Right hindlimb (tissue), 1 donor: ENCODE measurements at places on chromosomes 11 and 22.

DNA sequence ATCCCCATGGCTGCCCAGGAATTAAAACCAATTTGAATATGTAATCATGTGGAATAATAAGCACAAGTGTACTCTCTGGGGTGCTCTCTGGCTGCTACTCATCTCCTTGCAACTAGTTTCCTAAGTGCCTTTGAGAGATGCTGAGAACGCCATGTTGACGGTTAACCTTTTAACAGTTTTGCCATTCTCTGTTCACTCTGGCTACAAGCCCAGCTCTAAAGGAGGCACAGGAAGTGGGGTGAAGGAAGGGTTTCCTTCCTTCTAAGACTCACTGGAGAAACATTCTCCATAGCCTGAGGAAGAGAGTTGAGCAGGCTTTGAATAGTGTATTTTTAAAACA, 122.0 kb upstream of the ZC3H12C start:
- DNase-seq: peak; percentile 41

GRCh38 chr11:76716268-76716667, 45.7 kb upstream of the LRRC32 start:
- no peak for DNase-seq

- no peak for DNase-seq
Observed at GRCh38 chr11:67369801-67370284, 3.6 kb downstream of the CLCF1 start.

DNA sequence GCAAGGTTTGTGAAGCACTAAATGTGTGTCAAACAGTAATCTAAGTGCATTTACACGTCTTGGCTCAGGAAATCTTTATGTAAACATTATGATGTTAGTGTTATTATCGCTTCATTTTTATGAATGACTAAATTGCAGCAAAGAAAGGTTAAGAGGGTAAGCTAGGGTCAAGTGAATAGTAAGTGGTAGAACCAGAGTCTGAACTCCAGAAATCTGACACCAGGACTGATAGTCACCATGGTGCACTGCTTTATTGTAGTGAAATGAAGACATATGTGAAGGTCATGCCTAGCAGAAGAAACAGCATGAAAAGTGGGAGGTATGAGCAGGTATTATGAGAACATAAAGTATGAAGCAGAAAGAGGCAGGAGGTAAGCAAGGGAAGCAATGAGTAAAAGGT, 368.7 kb upstream of the TENM4 start:
- DNase-seq: no peak

GRCh38 chr11:73047773-73048371, 94.2 kb downstream of the FCHSD2 start:
- no peak for DNase-seq

DNA sequence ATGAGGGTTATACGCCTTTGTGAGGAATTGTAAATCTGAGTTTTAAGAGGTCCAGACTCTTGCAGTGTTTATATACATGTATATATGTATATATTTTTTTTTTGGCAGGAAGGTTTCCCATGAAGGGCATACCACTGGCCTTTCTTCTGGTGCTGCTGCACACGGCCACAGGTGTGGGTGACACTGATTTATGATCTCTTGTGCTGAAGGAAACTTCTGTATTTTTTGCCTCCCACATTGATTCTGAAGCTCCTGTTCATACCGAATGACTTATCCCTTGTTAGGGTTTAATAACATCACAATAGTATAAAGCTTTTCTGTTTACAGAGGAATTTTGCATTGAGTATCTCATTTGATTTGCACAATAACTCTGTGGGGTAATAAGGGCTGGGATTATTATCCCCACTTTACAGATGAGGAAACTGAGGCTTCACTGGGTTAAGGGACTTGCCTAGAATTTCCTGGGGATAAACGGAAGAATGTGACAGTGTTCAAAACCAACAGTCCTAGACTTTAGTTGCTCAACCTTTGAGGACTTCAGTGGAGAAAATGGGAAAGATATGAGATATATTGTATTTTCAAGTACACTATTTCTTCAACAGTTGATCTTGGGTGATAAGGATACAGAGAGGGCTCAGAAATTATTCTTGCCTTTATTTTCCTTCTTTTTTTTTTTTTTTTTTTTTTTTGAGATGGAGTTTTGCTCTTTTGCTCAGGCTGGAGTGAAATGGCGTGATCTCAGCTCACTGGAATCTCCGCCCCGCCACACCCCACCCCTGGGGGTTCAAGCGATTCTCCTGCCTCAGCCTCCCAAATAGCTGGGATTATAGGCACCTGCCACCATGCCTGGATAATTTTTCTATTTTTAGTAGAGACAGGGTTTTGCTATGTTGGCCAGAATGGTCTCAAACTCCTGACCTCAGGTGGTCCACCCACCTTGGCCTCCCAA, 70.1 kb downstream of the MICAL2 start:
- DNase-seq: no peak

GRCh38 chr11:108693852-108694251, 29.0 kb downstream of the DDX10 start:
- no peak for DNase-seq

GRCh38 chr11:134958870-134959269, 546.8 kb upstream of the B3GAT1 start:
- no peak for DNase-seq

GRCh38 chr11:34525888-34526657, 12.5 kb upstream of the ELF5 start:
- DNase-seq: no peak

- no peak for DNase-seq
Observed at GRCh38 chr11:64369440-64370421, 10.8 kb downstream of the RPS6KA4 start.

GRCh38 chr22:37260901-37261336, 16.9 kb upstream of the RAC2 start:
- peak; percentile 48 for DNase-seq

DNA sequence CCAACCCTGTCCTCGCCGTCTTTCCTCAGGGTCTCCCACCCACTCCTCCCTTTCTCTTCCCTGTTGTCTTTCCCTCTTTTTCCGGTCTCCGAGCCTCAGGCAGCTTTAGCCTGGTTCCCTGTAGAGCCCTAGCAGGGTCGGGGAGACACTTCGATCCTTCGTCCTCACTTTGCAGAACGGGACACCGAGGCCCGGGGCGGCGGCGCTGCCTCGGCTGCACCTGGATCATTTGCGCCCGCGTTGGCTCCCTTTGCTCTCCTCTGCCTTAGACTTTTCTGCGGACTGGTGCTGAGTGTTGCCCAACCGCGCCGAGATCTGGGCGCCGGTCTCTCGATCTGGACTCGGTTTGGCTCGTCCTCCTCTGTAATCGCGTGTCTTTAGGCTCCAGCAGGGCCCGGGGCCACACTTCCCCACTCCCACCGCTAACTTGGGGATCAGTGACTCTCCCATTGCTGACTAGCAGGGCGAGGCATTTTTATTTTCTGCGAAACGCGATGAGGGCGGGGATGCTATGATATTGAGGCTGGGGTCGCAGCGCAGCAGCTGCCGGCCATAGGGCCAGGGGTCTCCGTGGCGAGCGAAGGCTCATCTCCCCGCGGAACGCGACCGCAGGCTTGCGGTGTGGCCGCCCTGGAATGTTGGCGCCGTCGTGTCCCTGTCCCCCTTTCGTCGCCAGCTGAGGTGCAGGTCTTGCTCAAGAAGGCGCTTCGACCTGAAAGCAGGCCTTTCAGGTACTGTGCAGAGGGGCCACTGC, 1.6 kb upstream of the E2F8 start:
- no peak for DNase-seq

GRCh38 chr11:64089493-64089892, 53.8 kb downstream of the FLRT1 start:
- no peak for DNase-seq

- DNase-seq: peak; percentile 80
Observed at GRCh38 chr11:33802194-33802950, 28.1 kb upstream of the FBXO3 start.

DNA sequence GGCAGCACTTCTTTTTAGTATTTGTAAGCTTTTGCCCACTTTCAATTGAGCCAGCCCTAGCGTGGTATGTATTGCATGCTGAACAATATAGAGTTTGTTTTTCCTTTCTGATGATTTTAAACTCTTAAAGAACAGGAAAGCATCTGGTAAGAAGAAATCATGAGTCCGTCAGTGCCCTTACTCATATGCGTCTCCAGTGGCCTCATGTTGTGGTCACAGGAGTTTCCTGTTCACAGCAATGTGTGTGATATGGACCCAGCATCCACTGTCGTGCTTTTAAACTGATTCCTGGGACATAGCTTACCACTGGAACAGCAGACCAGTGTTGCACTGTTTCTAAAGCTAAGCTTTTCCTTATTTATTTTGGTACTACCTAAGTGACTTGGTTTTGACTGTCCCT, 40.1 kb downstream of the BID start:
- DNase-seq: no peak

DNA sequence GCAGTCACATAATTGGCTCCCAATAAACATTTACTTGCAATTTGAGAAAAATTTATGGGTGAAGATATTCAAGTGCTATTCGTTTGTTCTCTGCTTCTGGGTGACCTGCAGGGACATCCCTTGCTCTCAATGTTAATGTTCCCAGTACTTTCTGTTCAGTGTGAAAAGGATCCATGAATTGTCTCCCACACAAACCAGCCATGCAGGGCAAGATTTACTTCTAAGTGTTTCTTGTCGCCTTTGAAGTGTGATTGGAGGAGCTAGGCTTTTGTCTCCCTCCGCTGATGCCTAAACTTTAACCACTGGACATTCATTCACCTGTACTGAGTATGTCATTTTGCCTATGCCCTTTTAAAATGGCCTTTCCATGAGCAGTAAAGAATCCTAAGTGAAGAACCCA, 66.4 kb upstream of the ADA2 start:
- no peak for DNase-seq

GRCh38 chr11:122764371-122765090, 73.8 kb upstream of the CRTAM start:
- no peak for DNase-seq

- no peak for DNase-seq
Observed at GRCh38 chr11:62401356-62401755, 17.5 kb upstream of the SCGB1A1 start.

DNA sequence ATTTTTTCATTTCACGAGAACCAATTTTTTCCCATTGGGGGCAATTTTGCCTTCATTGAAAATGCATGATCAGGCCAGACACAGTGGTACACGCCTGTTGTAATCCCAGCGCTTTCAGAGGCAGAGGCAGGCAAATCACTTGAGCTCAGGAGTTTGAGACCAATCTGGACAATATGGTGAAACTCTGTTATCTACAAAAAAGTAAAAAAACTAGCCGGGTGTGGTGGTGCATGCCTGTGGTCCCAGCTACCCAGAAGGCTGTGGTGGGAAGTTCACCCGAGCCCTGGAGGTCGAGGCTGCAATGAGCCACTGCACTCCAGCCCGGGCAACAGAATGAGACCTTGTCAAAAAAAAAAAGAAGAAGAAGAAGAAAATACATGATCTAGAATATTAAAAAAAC, 19.2 kb upstream of the UPK3A start:
- DNase-seq: no peak

DNA sequence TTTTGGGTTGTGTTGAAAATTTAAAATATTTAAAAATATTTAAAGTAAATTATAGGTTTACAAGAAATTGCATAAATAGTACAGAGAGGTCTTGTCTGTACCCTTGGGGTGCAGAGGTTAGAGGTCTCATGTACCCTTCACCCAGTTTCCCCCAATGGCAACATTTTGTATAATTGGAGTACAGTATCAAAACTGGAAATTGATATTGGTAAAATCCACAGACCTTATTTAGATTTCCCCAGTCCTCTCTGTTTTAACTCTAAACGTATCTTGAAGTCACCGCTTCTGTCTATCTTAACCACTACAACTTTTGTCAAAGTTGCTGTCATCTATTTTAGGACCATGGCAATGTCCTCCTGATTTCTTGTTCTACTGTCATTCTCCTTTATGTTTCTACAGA, 10.9 kb downstream of the THY1 start:
- no peak for DNase-seq

DNA sequence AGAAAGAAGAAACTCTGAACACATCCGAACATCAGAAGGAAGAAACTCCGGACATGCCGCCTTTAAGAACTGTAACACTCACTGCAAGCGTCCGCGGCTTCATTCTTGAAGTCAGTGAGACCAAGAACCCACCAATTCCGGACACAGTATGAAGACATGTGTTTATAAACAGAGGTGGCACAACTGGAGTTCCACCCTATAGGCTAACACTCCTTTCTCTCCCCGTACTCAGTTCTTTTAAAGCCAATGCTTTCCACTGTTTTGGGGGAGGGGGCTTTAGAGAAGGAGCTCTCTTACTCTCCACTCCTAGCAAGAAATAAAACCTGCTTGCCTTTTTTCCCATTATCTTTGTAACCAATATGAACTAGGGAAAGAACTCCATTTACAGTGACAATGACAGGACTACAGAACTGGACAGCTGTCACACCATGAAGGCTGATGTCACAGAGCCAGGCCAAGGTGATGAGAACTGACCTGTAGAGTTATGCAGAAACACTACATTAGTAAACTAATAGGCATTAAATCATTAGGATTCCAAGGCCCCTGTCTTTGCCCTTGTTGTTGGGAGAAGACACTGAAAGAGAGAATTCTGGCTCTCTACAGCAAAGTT, 733 bp downstream of the TRIM5 start:
- no peak for DNase-seq

DNA sequence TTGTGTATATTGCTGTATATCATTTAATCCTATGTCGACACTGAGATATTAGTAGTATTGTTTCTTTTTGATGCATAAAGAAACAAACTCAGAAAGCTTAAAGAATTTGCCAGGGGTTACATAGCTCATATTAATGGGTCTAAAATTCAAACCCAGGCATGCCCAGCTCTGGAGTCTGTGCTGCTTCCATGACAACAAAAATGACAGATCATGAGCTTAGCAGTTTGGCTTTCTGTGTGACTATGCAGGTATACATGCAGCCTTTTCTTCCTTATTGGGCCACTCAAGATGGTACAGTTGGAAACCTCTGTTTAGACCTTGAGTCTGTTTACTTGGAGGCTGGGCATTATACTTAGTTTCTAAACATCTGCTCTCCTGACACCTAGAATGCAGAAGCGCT, 220.5 kb upstream of the TENM4 start:
- DNase-seq: no peak

- no peak for DNase-seq
Observed at GRCh38 chr11:67572747-67573419, 10.7 kb upstream of the GSTP1 start.

DNA sequence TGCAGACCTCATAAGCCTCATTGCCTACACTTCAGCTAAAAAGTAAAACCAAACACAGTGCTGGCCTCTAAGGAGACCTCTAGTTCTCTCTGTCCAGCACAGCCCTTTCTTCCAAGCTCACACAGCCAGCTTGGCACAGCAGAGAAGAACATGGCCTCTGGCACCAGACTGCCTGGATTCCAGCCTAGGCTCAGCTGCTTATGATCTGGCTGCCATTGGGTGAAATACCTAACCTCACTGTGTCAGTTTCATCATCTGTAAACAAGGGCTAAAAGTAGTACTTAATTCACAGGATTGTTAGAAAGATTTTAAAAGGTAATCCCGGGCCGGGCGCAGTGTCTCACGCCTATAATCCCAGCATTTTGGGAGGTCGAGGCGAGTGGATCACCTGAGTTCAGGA, 9.9 kb upstream of the ACER3 start:
- no peak for DNase-seq

DNA sequence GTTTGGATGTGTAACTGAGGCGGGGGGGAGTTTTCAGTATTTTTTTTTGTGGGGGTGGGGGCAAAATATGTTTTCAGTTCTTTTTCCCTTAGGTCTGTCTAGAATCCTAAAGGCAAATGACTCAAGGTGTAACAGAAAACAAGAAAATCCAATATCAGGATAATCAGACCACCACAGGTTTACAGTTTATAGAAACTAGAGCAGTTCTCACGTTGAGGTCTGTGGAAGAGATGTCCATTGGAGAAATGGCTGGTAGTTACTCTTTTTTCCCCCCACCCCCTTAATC, 2.3 kb downstream of the MALAT1 start:
- no peak for DNase-seq
